ENCODE measurements at places on chromosomes 1 and 21. TPM values are rescaled to one million over a fixed set of nuclear protein-coding genes. Genes with fewer than 3 reads are reported as not detected.

DNA sequence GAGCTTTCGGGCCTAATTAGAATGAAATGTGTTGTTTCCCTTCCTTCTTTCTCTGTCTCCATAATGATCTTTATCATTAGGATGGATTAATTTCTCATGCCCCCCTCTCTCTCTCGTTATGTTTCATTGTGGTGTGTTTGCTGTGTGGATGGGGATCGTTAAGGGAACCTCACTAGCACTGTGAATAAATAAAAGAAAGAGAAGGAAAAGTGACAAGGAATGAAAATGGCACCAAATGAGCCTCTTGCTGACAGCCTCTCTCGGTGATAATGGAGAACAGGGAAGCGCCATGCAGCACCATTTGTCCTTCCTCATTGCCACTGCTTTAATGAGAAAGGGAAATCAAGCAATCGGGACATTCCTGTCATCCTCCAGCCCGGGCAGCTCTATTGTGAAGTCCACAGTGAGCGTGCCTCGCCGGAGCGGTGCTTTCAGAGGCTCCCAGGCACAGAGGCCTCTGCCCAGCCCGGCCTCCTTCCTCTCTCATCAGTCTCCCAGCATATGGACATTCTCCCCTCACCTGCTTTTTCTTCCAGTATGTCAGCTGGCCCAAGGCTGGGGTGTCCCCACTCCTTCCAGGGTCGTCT lies 265.7 kb upstream of the TMEM51 start:
- no peak for DNase-seq

- peak; percentile 87 for DNase-seq
Measured at GRCh38 chr1:25958465-25958864, 39.4 kb downstream of the PAFAH2 start.

SLC44A3 gene
- total RNA-seq = 0.54 TPM

DNA sequence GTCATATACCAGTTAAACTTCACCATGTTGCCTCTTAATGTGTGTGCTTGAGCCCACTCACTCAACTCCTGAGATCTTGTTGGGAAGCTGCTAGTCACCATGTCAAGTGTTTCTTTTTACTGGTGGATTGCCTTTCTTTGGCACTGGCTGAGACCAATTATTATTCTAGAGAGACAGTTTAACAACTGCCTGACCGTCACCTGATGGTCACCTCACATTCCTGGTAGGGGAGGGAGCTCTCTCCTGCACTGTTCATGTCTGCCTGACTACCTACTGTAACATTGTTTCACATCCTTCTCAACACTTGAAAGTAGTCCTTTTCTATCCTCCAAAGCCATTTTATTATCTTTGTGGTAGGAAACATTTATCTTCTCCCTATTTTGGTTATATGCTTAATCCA lies 172.3 kb downstream of the RWDD3 start:
- DNase-seq = no peak

GRCh38 chr1:204992201-204992997 lies 50.6 kb upstream of the CNTN2 start:
- no peak for DNase-seq

- peak; percentile 76 for DNase-seq
Measured at GRCh38 chr21:38352536-38353219, 95.9 kb downstream of the KCNJ15 start.

- no peak for DNase-seq
Measured at GRCh38 chr1:175563236-175563895, 180.0 kb downstream of the TNR start.

GRCh38 chr1:212915245-212916091 lies 34.9 kb upstream of the VASH2 start:
- peak; percentile 87 for DNase-seq

DNA sequence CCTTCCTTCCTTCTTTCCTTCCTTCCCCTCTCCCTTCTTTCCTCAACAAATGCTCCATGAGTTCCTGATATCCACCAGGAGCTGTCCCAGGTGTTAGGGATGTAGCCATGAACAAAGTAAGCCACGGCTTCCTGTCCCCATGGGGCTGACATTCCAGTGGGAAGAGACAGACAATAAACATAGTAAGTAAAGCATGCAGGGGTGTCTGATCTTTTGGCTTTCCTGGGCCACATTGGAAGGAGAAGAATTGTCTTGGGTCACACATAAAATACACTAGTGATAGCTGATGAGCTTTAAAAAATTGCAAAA lies 81.5 kb upstream of the ZBTB40 start:
- DNase-seq = no peak

FOXD2 gene
- total RNA-seq = under 0.01 TPM

DNA sequence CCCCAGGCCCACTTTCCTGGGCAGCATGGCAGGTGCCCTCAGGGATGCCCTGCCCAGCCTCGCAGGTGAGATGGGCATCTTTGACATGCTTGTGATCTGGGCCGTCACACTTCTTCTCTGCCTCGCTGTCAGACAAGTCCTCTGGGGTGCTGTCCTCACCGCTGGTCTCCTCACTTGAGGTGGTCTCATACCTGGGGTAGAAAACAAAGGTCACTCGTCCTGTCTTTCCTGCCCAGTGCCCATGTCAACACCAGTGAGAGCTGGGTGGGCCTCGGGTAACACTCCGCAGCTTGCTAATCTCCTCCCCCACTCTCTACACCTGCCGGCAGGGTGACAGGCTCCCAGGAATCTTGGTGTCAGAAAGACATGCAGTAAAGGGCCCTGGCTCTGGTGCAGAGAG lies 50.9 kb downstream of the KANK4 start:
- DNase-seq = no peak

- DNase-seq = peak; percentile 84
Measured at GRCh38 chr21:36425286-36425685, 40.1 kb downstream of the CHAF1B start.

- DNase-seq = no peak
Measured at GRCh38 chr1:205719762-205720161, 30.2 kb downstream of the NUCKS1 start.

DNA sequence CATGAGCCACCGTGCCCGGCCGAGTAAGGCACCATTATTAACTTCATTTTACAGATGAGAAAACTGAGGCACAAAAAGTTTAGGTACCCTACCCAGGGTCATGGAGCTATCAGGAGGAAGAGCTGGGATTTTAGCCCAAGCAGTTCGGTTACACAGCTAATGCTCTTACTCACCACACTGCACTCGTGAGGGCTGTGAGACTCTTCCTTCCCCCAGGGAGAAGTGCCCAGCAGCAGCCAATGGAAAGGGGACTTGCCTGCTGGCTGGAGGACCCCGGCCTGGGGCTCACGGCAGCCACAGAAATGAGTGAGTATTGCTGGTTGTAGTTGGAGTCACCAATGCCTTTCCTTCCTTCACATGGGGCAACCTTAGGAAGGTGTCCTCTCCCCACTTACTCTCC lies 5.2 kb upstream of the CSF1 start:
- DNase-seq = no peak

DNA sequence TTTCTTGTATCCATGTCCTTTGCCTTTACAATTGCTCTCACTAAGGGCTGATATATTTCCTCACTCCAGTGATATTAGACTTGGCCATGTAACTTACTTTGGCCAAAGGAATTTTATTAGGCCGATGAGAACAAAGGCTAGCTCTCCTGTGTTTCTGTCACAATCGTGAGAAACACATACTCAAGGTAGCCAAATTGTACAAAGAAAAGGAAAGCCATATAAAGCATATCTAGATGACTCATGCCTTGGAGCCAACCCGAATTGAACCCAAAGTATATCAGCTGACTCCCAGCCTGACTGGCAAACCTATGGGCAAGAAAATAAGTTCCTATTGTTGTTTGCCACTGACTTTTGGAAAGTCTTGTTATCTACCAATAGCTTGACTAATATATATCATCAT lies 371.7 kb upstream of the LRRC7 start:
- DNase-seq = no peak

DNA sequence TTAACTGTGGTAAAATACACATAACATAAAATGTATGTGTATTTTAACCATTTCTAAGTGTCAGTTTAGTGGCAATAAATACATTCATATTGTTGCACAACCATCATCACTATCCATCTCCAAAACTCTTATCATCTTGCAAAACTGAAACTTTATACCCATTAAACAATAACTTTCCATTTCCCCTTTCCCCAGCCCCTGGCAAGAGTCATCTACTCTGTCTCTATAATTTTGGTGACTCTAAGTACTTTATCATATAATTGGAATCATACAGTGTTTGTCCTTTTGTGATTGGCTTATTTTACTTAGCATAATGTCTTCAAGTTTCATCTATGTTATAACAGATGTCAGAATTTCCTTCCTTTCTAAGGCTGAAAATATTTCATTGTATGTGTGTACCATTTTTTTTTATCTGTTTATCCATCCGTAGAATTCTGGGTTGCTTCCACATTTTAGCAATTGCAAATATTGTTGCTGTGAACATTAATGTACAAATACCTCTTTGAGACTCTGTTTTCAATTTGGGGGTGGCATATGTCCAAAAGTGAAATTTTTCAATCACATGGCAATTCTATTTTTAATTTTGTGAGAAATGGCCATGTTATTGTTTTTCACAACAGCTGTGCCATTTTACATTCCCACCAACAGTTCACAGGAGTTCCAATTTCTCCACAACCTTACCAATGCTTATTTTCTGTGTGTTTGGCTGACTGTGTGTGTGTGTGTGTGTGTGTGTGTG lies 153.9 kb upstream of the GORAB start:
- DNase-seq = no peak

GRCh38 chr1:58447886-58448285 lies 98.6 kb downstream of the OMA1 start:
- DNase-seq = no peak

FABP3 gene
- total RNA-seq = 5.6 TPM

DNA sequence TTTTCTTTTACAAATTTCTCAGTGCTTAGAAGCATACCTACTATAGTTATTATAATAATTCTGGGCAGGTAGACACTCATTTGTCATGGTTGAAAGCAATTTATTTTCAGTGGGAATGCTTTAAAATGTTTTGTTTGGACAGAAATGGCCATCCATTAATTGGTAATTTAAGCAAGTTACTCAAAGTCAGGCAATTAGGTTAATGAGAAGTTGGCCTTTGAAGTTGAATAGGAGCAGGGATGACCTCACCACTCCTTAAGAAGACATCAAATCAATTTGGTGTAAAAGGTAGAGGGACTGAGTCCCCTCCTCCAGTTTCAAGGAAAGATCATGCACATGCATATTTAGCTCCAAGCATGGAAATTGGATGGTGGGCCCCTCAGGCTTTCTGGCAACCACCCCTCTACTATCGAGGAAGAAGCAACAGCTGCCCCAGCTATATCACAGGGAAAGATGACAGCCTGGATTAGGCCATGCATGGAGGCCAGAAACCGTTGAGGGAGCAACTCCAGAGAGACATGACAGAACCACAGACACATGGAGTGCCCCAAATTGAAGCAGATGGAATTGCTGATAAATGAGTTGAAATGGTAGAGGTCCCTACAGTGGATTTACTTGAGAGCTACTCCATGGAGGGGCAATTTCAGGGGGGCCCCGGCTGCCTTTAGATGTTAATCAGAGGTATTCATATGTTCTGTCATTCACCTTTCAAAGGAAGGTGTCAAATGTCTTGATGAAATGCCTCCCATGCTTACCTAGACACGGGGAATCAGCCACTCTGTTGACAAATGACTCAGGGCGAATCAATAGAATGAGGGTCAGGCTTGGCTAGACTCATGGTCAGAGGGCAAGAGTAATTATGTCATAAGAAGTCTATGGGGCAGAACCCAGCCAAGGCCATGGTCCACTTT lies 26.7 kb downstream of the HLX start:
- DNase-seq = no peak

KRTAP20-4 gene
- total RNA-seq = not detected

GRCh38 chr21:44919111-44919912 lies 1.4 kb downstream of the ITGB2 start:
- DNase-seq = no peak

- peak; percentile 36 for DNase-seq
Measured at GRCh38 chr1:195530961-195531360, 1077.3 kb downstream of the KCNT2 start.

GRCh38 chr1:243394601-243395464 lies 139.0 kb downstream of the SDCCAG8 start:
- DNase-seq = no peak

TRIM67 gene
- total RNA-seq = not detected

GRCh38 chr21:30994932-30995331 lies 43.3 kb downstream of the KRTAP19-8 start:
- DNase-seq = no peak

DNA sequence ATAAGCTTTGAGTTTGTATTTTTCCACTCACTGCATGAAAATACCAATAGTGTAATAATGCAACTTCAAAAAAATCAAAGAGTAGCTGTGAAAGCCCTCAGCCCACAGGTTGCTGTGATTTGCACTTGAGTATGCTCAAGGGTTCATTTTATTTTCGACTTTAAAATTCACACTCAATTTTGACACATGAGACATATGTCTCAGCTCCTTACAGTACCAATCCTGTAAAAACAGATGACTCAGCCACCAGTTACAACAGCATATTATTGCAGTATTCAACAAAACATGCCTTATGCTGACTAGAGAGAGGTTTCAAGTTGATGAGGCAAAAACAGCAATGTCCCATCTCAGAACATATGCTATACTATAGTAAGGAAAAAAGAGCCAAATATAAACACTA lies 66.1 kb downstream of the CYYR1 start:
- DNase-seq = peak; percentile 7

HCRTR1 gene
- not detected for total RNA-seq

DNA sequence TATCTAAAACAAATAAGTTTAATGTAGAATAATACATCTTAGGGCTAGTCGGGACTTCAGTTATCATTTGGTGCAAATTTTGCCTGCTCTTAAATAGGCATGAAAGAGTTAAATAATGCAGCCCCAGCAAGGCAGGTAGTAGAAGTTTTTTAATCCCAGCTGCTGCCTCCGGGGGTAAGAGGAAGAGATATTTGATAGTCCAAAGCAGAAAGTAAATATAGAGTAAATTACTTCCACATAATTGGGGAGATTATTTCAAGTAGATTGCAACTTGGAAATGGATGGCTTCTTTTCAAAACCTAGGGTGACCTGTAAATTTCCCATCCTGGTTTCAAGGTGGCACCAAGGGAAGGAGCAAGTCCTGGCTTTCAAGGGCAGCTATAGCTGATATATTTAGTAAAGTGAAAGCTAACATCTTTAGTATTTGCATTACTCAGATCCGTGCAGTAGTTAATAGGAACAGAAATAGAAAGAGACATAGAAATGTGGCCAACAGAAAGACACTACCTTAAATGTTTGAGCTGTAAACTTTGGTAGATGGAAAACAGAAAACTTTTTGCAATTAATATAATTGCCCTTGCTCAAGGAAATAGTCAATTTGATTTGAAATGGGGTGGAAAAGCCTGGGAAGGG lies 109.1 kb downstream of the LMO4 start:
- no peak for DNase-seq

- no peak for DNase-seq
Measured at GRCh38 chr21:28767523-28767922, 225.2 kb downstream of the LTN1 start.
